Activated T-cell treated with anti-CD3 and anti-CD28 coated beads, Interleukin-2, amount 50 U/mL, for 72 hours (primary cell): ENCODE measurements at places on chromosomes 5 and 9.

DNA sequence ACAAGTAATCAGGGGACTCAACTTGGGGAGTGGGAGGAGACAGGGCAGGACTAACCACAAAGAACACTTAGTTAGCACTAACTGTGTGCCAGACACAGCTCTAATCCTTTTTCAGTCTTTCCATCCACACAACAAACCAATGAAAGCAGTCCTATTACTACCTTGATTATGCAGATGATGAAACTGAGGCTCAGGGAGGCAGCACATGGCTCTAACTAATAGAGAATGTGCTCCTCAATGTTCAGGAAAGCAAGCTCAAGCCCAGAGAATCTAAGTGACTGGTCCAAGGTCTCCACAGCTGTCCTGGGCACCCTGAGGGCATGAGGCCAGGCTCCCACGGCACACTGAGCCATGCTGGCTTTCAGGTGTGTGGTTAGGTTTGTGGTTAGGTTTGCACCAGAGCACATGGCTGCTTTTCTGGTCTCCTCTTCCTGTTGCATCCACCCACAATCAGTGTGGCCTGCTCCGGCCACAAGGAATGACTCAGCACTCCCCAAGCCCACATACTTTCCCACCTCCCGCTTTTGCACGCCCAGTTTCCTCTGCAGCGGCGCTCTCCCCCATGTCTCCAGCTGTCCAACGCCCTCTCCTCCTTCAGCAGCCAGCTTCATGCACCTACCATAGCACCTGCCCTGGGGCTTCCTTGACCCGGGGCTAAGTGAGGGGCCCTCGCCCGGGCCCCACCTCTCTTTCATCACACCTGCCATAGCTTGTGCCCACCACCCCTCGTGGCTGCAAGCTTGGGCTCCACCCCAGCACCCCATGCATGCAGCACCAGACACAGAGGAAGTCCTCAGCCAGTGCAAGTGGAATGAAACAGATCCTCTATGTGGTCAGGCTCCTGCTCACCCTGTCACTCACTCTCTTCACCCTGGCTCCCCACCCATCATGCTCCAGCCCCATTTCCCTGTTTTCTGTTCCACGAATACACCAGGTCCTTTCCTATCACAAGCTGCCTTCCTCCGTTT, 133.1 kb downstream of the GABBR2 start:
- peak; percentile 48 for DNase-seq

DNA sequence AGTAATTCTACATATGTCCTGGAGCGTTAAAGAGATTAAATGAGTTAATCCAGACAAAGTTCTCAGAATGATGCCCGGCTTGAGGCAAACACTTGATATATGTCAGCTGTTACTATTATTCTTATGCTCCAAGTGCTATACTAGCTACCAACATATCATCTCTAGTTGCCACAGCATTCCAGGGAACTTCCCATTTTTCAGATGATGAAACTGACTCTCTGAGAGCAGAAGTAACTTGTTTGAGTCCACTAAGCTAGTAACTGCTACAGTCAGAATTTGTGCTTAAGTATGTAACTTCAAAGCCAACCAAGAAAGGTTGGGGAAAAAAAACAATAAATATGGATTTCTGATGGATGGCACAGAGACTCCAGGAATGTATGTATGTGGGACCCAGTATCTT, 98.1 kb downstream of the CDK5RAP2 start:
- DNase-seq = no peak

GRCh38 chr5:143782588-143783386, 29.2 kb upstream of the HMHB1 start:
- DNase-seq = no peak

- DNase-seq = no peak
These were observed 35.5 kb downstream of the POU5F2 start for GRCh38 chr5:93705896-93706295.

GRCh38 chr5:124134941-124135340, 611.5 kb downstream of the ZNF608 start:
- DNase-seq = no peak

DNA sequence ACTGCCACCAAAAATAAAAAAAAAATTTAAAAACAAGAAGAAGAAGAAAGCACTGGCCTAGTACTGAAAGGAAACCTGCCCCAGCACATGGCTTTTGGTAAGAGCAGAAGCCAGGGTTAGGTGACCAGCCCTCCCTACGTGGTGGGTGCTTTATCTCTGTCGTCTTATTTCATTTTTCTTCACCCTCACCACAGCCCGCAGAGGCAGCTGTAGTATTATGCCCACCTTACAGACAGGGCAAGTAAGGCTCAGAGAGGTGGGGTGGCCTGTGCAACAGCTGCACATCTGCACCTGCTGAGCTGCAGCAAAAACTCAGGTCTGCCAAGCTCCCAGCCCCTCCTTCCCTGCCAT, 140.8 kb upstream of the LMX1B start:
- no peak for DNase-seq

GRCh38 chr9:70496244-70496643, 81.8 kb upstream of the KLF9 start:
- DNase-seq = no peak

- no peak for DNase-seq
These were observed 31.3 kb downstream of the NDUFA8 start for GRCh38 chr9:122128007-122128968.

DNA sequence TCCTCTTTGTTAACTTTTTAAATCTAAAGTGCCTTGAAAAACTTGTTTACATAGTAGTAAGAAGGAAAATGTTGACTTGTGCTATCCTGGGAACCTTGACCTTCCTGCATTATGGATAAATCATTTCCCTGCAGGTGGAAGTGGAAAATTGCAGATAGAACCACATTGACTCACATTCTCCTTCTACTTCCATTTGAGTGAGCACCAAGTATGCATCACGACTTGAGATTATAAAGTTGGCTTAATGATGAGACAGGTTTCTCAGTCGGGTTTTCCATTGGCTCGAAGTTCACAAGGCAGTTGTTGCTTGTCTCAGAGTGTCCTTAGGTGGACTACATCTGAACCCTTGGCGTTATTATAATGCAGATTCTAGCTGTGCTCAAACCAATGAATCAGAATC, 39.9 kb downstream of the DOCK8 start:
- DNase-seq = no peak
